ENCODE measurements at places on chromosomes 7 and 10.

- no peak for DNase-seq
Observed at GRCh38 chr10:61061923-61062504, 118.0 kb upstream of the RHOBTB1 start.

- no peak for DNase-seq
Observed at GRCh38 chr7:100632951-100633717, 8.2 kb downstream of the TFR2 start.

DNA sequence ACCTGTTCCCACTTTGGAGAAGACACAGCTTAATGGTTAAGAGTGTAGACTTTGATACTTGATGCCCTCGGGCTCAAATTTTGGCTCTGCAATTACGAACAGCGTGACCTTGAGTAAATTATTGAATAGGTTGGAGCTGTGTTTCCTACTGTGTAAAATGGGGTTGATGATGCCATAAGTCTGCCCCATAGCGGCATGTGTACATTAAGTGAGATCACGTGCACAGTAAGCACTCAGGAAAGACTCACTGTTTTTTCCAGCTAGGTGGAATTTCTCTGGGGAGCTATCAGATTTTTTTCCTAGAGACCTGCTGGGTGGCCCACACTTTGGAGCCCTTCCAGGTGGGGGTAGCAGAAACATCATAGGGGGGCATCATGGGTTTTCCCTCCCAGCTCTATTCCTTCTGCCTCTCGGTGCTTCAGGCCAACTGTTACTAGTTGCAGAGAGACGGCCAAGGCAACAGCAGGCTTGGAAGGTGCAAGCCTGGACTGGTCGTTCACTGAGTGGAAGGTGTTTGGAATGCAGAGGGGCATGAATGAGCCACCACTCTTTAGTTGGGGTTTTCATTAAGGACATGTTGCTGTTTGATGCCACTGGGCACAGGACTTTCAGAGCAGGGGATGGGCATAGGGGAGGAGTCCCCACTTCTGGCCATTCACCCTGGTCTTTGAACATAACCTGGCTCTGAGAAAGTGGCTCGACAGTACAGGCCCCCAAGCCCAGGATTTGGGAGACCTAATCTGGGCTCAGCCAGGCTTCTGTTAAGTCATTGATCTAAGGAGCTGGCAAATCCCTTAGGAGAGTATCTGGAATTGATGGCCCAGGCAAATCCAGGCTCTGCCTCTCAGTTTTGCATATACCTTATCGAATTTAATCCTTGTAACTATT lies 64.0 kb downstream of the SYPL1 start:
- no peak for DNase-seq

DNA sequence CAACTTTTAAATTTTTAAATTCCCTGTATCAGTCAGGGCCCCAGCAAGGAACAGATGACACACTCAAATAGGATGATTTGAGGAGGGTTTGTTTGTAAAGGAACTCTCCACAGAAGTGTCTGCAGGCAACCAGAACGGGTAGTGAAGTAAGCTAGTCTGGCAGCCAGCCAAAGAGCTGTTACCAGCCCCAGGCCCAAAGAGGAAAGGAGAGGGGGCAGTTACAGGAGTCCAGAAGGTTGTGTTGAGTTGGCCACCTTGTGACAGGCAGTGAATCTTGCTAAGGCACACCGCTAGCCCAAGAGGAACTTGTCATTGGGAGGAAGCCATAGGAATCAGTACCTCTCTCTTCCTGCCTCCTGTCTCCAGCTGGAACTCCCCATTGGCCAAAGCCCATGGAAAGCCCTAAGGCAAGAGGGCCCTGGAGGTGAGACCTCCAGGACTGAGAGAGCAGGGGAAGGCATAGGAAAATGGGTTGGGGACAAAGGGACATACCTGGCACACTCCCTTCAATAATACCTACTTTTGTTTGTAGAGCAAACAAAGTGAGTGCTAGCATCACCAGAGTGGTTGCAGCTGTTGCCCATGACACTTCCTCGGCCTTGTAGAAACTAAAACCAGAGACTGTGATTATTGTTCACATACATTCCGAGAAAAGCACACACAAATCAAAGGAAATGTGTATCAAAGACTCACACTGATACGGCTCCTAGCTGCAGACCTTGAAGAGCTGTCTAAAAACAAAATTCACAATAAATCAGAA lies 25.4 kb upstream of the GATAD1 start:
- peak; percentile 29 for DNase-seq

DNA sequence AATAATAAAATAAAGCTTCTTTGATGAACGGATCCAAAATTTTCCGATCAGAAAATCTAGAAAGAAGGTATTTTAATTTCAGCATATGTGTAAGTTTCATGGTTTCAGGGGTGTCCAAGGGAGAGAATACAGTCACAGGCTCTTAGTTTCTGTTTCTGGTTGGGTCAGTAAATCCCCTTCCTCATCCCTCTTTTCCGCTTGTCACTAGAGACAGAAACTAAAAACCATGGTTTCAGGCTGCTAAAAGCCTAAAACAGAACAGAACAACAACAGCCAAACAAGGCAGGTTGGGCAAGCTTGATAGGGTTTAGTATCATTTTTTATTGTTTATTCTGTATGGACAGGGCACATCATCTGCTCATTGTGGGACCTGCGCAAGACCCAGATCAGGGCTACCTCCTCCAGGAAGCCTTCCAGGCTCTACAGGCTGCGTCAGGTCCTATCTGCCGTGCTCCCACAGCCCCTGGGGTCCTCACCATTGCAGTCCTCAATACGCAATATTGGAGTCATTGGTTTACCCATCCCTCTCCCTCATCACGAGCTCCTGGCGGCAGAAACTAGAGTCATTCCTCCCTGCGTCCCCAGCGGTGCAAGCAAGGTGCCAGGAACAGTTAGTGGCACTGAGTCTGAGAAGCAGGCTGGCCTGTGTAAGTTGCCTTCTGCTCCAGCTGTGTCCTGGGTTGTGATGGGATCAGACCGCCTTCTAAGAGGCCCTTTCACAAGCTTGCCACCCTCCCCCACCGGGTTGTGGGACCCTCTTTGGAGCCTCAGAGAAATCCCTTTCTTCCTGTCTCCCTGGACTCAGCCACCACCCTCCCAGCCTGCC lies 70.2 kb upstream of the CUX1 start:
- no peak for DNase-seq

DNA sequence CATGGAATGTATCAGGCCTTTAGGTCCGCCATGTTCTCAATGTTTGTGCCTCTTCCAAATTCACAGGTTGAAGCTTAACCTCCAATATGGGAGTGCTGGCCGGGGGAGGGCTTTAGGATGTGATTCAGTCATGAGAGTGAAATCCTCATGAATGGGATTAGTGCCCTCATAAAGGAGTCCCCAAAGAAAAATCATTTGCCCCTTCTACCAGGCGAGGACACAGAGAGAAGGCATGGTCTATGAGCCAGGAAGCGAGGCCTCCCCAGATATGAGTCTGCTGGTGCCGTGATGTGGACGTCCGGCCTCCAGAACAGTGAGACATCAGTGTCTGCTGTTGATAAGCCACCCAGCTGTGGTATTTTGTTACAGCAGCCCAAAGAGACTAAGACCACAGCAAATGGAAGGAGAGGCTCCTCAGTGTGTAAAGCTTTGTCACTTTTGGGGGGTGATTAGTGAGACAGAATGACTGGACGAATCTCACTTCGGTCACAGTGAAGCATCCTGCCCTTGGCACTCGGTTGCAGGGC lies 231.3 kb upstream of the KLF6 start:
- no peak for DNase-seq

GRCh38 chr7:22325671-22326070 lies 31.3 kb downstream of the RAPGEF5 start:
- DNase-seq: no peak

DNA sequence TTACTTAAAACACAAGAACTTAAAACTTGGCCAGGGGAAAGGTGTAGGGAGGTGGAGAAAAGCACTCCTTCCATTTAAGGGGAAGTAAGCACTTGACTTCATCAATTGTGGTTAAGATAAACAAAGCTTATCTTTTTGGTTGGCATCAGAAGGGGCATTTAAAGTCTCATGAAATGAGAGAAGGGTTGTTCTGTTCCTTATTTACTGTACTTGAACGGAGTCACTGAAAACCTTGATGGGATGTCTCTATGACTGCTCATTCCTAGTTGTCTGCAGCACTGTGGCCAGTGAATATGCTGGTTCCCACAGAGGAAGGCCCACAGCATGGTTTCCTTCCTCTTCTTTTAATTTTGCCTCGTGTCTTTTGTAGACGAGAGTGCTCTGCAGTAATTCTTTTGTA lies 229.3 kb downstream of the AUTS2 start:
- DNase-seq: no peak

DNA sequence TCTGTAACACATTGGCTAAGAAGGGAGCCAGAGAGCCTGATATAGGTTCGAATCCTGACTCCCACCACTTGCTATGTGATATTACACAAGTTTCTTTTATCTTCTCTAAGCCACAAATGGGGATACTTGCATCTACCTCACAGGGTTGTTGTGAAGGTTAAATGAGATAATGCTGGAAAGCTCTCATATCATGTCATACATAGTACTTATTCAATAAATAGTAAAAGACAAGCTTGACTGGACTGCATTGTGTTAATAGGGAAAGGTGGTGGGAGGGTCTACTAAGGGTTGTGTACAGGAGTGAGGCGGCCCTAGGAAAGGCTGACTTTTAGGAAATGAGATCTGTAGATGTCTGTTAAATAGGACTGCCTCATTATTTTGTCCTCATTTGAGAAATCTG lies 35.8 kb upstream of the DNMBP start:
- no peak for DNase-seq
